Activated T-helper 1 cell treated with anti-CD3 and anti-CD28 coated beads, Interleukin-2, amount 50 U/mL, for 16 hours (primary cell): ENCODE measurements at places on chromosomes 13 and 19.

GRCh38 chr19:55689411-55690108 is 14.5 kb downstream of the EPN1 start:
- no peak for DNase-seq

- no peak for DNase-seq
These were observed 7.0 kb downstream of the CUL4A start for GRCh38 chr13:113216254-113217048.

DNA sequence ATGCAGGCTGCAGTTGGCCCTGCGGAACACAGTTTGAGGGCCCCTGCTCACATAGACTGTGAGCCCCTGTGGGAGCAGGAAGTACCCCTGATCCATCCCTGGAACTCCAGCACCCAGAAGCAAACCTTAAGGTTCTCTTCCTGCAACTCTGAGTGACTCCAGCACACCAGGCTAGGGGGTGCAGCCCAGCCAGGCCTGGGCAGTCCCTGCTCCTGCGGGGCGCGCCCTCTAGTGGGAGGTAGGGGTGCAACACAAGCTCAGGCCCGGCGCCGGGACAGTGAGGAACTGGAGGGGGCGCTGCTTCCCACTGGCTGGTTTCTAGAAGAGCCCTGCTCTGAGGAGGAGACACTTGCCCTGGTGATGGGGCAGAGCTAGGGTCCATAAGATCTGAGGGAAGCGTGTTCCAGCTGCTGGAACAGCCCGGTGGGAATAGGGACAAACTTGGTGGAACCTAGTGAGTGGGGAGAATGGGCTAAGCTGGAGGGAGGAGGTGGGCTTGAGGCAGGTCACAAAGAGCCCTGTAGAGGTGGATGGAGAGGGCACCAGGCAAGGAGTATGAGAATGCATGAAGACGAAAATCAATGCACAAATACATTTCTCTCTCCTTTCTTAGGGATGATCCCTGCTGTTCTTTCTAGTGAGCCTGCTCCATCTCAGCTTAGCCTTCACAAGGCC is 5.0 kb downstream of the ZSCAN5A start:
- peak; percentile 11 for DNase-seq

DNA sequence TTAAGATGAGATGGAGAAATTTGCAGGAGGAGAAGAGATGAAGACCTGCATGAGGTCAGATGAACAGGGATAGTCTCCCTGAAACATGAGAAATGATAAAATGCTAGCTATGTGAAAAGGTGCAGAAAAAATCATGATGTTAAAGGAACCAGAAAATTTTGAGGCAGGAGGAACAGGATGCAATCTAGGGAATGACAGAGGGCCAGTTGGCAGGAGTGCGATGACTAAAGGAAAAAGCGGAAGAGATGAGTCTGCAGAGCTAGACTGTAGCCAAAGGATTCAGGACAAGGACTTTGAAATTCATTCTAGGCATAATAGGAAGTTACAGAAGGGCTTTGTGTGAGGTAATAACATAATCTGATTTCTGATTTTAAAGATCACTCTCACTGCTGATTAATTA is 77.9 kb downstream of the TRPC4 start:
- no peak for DNase-seq

DNA sequence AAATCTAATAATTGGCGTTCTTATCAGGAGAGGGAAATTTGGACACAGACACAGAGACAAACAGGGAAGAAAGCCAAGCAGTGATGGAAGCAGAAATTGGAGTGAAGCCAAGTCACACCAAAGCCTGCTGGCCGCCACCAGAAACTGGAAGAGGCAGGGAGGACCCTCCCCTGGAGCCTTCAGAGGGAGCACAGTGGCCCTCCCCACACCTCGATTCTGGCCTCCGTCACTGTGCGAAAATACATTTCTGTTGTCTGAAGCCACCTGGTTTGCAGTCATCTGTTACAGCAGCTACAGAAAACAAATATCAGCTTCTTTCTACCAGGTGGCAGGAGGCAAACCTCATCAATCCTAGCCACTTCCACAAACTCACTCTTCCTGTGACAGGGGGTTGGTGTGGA is 8.3 kb upstream of the TLE6 start:
- DNase-seq, result no peak

GRCh38 chr13:89565476-89566100 is 1781.9 kb upstream of the MIR17HG start:
- no peak for DNase-seq

- no peak for DNase-seq
These were observed at the start of gene SYT3 for GRCh38 chr19:50639121-50640112. SYT3 (minus strand) TSS chr19:50639881; CDS start chr19:50637411, 2,470 bp downstream.

DNA sequence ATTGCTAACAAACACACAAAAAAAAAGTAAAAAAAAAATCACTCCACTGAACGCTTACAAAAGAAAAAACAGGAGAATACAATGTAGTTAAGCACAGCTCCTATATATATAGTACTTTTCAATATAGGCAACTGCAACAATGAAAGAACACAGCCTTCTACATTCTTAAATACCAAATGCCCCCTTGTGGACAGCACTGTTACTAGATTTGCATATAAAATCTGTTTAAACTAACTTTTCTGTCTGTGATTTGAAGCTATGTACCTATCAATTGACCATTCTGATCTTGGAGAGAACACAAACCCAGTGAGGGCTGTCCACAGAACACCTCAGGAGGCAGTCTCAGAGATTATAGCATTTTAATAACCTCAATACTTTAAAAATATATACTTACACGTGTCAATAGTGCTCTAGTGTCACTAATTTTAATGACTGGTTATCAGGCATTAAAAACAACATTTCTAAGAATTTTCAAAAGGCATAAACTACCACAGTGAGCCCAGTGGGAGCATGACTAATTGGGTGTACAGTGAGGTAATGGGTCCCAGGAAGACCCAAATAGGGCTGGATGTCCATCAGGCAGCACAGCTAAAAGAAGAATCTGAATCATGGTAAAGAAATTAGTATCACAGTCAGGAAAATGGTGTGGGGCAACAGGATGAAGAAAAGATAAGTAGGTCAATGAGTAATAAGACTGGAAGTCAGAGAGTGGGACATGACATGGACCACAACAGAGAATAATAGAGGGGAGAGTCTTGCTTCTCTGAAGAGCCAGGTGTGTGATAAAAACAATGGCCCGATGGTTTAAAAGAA is 22.2 kb downstream of the CCDC169 start:
- DNase-seq, result no peak

- DNase-seq, result no peak
These were observed 415.6 kb downstream of the DCT start for GRCh38 chr13:94063848-94064247.

DNA sequence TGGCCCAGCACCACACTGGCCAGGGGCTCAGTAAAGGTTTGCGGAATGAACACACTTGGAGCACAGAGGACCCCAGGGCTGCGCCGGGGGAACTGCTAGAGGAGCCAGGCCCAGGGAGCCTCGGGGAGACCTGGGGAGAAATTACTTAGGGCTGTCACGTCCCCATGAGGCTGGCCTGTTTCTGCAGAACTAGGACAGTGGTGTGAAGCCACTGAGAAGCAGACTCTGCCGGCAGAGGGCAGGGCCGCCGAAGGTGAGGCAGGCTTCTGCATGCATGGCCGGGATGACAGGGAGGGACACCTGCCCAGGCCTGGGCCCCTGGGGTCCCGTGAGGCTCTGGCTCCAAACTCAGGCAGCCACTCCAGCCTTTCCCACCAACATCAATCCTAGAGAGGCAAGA is 26.4 kb downstream of the ELAVL1 start:
- DNase-seq, result no peak

DNA sequence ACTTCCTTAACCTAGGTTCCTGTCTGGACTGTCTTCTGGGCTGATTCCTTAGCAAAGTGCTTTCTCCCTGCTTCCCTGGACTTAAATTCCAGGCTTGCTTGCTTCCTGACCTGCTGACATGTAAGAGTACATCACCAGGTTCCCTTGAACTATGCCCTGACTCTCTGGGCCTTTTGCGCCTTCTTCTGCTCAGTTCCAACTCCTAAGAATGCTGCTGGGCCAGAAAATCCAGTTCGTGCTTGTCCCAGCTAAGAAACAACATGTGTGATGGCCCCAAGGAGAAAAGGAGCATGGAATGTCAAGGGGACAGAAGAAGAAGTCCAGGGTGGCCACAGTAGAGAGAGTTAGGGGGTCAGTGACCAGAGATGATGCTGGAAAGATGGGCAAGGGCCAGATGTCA is 42.6 kb upstream of the MBNL2 start:
- DNase-seq, result no peak

DNA sequence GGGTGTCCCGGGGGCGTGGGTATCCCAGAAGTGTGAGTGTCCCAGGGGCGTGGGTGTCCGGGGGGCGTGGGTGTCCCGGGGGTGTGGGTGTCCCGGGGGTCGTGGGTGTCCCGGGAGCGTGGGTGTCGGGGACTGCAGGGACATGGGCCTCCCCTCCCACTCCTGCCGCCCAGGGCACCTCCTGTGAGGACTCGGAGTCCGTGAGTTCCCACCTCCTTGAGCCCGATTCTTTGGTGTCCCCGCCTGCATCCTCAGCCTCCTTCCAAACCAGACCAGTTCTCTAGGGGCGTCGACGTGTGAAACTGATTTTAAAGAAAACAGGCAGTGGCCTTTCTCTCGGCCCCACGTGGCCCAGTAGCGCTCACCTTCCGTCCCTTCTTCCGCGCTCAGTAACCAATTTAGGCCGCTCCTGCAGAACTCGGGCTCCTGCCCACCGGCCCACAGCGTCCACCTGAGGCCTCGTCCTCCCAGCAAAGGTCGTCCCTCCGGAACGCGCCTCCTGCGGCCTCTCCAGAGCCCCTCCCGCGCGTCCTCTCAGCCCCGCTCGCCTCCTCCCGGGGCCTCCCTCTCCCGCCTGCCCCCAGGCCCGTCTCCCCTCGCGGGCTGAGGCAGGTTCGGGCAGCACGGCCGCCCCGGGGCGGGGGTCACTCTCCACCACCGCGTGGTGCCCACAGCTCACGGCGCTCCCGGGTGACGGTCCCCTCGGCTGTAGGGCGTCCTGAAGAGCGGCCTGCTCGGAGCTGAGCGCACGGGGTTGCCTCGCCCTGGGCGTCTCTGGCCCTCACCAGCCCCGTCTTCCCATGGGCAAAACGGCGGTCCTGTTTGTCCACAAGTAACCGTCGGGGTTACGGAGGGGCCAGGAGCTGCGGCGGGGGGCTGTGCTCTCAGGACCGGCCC is 3.8 kb downstream of the F7 start:
- DNase-seq, result no peak
